Upper lobe of right lung (tissue), 1 donor: ENCODE measurements at places on chromosomes 5 and 9. TPM values are rescaled to one million over a fixed set of nuclear protein-coding genes. Genes with fewer than 3 reads are reported as not detected.
A peak's percentile ranks its signal among the peaks of the same experiment; 100 is the strongest.

DNA sequence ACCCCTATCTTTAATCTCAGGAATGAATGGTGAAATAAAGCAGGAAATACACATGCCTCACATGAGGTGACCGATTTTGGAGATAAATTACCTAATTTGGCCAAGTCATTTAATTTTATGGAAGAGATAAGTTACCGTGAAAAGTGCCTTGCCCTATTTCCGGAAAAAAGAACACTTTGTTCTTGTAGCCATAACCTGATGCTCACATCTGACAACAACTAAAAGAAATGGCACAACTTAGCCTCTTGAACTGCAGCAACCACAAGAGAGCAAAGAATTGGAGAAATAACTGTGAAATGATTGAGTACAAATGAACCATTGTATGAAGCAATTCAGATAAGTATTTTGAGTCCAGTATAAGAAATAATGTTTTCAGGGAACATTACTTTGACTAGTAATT is 628.1 kb upstream of the TYRP1 start:
- no peak for DNase-seq

DNA sequence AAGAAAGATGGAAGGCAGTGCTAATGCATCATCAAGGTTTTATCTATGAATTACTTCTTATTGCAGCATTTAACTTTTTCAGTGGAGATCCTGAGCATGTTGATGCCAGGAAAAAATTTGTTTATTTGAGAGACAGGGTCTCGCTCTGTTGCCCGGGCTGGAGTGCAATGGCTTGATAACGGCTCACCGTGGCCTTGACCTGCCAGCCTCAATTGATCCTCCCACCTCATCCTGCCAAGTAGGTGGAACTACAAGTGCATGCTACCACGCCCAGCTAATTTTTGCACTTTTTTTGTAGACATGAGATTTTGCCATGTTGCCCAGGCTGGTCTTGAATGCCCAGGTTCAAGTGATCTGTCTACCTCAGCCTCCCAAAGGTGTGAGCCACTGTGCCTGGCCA is 47.2 kb downstream of the AOPEP start:
- no peak for DNase-seq

DNA sequence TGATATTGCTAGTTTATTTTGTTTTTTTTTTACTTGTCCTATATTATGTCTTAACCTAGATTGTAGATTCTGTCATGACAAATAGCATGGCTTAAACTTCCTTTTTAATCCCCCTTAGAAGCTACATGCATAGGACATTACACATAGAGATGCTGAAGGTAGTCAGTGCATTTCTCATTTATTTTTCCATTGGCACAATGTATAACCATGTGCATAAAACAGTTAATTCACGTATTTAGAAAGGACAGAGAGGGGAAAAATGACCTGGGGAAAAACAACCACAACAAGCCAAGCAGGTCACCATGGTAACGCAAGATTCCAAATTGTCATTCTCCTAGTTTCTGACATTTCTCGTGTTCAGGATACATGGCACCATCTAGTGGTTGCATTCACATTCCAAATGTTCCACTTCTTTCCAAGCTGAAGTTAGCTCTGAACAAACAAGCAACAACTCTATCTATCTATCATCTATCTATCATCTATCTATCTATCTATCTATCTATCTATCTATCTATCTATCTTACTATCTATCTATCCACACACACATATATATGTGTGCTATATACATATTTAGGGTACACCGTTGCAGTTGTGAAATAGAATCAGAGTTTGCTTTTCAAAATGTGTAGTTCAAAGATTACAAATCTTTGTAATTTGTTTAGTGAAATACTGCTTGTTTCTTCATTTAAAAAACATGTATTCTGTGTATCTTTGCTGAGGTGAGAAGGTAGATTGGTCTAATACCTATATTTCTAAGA is 487.2 kb upstream of the ST8SIA4 start:
- DNase-seq, result no peak

USP20 gene
- total RNA-seq, result 21.4 TPM

- DNase-seq, result no peak
These were observed 1384.5 kb upstream of the NUDT12 start for GRCh38 chr5:104947076-104947475.

DNA sequence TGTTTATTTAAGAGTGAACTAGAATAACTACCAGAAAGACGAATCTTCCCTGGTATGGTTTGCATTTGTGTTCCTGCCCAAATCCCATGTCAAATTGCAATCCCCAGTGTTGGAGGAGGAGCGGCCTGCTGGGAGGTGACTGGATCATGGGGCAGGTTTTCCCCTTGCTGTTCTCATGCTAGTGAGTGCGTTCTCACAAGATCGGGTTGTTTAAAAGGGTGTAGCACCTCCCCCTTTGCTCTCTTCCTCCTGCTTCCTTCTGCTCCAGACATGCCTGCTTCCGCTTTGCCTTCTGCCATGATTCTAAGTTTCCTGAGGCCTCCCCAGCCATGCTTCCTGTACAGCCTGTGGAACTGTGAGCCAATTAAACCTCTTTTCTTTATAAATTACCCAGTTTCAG is 210.3 kb upstream of the TBC1D2 start:
- DNase-seq, result no peak

GRCh38 chr5:77015938-77016569 is 14.2 kb upstream of the AGGF1 start:
- DNase-seq, result no peak

DNA sequence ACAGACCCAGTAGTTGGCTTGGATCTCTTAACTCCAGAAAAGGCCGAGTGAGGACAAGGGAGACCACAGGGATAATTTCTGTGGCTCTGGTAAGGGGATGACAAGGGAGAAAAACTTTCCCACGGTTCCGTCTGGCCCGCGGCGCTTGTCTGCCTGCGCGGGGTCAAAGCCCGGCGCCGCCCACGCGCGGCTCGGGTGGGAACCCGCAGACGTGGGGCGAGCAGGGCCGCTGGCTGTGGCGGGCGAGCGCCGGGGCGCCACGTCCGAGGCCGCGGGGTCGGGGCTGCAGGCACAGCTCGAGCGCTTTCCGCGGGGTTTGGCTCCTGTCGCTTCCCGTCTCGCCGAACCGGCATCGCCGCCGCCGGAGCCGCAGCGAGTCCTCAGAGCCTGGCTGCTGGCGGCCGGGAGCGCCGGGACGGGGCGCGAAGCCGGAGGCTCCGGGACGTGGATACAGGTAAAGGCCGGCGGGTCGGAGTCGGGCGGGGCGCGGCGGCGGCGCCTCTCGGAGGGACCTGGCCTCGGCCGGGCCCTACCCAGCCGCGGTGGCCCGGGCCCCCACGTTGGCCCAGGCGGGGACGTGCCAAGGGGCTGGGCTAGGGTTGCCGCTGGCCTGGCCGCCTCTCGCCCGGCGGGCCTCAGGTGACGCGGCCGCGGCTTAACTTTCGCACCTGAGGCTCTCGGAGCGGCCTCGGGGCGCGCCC is at the start of gene RNF180:
Gene RNF180, plus strand, starts transcription at position 344 of the 701 bp plus-strand sequence. CDS start 34,965 bp downstream, outside the sequence.
- peak; percentile 84 for DNase-seq

GRCh38 chr9:127149010-127149409 is 26.6 kb upstream of the ANGPTL2 start:
- peak; percentile 38 for DNase-seq

DNA sequence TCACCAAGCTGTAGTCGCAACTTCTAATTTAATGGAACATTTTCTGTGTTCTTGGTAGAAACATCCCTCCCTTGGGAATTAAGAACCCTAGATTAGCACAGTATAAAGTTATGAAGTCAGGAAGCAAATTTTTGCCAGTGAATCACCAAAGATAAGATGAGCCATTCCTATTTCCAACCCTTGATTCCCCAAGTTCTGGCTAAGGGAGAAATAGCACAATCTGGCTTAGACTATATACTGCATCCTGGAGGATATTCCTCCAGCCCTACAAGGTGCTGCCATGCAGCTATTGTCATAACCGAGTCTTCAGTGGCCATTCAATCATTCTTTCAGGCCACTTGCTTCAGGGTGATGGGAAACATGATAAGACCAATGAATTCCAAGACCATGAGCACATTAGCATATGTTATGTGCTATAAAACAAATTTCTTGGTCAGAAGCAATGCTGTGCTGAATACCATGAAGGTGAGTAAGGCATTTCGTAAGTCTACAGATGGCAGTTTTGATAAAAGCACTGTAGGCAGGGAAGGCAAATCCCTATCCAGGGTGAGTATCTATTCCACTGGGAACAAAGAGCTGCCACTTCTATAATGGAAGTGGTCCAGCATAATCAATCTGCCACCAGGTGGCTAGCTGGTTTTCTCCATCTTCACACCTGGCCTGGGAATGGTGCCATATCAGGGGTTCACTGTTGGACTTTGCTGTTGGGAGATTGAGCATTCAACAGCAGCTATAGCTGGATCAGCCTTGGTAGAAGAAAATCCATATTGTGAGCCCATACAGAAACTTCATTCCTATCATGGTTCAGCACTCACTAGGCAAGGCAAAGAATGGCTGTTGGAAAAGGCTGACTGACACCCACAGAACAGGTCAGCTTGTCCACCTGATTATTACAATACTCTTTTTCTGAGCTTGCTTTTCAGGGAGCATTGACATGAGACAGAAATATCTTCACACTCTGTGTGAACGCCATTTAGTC is 19.6 kb upstream of the ARL15 start:
- DNase-seq, result no peak

DNA sequence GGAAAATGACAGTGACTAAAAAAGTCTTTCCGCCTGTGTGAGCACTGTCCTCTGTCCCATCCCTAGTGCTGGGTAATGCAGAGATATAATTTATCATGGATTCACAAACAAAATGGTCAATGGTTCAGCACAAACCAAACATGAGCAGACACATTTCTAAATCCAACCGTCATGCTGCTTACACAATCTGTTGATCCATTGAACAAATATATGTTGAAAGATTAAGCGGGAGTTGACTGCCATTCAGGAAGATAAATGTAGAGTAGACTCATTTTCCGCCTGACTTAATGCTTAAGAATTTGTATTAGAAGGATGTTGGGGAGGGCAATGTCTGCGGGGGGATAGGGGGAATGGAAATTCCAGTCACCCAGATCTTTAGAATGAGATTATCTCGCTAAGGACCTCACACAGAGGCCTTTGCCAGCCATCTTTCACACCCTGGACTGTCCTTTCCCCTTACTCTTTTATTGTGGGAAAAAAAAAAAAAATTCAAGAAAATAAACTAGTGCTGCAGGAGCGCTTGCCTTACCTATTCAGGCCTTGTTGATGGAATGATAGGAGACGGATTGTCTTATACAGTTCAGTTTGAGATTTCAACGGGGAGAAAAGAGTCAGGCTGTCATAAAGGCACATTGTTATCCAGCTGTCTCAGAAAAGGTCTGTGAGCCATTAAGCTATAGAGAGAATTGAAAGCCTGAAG is 153.7 kb downstream of the TLE1 start:
- no peak for DNase-seq

GRCh38 chr9:89814340-89815040 is 209.7 kb downstream of the GADD45G start:
- DNase-seq, result peak; percentile 46

INSL6 gene
- not detected for total RNA-seq

DNA sequence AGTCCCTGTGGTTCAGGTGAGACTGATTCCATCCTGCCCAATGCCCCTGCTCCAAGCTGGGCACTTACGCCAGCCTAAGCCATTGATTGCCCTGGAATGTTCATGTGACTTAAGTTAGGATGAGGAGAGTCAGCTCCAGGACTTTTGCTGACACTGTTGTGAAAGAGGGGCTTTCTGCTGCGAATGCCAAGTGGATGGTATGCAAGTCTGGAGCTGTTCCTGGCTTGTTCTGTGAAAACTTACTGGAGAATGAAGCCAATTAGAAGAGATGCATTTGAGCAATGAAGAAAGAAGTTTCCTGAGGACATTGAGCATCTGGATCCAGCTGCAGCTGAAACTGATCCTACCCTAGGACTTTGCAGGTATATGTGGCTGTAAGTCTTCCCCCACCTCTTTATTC is 61.2 kb upstream of the ZFR start:
- DNase-seq, result no peak

DNA sequence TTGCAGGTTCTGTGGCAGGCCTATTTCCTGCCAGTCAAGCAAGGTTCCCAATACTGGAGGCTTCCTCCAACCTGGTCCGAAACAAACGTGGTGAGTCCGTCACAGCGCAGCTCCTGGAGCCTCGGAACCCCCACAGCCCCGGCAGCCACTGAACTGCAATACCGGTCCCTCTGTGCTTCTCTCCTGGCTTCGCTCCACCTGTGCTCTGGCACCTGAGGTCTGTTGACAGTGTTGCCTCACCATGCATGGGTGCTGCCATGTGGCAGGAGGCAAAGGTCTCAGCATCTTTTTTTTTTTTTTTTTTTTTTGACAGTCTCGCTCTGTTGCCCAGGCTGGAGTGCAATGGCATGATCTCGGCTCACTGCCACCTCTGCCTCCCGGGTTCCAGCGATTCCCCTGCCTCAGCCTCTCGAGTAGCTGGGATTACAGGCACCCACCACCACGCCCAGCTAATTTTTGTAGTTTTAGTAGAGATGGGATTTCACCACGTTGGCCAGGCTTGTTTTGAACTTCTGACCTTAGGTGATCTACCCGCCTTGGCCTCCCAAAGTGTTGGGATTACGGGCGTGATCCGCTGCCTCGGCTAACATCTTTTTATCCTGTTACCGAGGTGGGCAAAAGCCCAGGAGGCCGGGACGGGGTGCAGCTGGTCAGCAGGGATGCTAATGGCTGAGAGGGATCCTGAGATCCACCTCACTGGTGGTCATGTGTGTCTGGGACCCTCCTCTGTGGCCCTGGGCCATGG is 57.1 kb upstream of the RNU6ATAC start:
- peak; percentile 51 for DNase-seq

DNA sequence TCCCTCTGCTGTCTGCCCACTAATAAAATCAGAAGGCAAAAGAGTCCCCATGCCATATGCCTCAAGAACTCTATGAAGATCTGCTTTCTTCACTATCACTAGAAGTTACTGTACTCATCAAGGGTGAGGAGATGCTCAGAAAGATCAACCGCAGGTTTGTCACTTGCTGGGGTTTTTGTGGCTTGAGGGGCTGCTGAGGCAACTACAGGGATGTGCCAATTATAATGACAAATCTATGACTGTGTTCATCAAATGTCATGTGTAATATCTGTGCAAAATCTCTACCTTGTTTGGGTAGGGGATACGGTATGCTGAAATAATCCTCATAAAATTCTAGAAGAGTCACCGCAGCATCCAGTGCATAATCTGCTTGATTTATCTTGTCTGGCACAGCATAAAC is 13.0 kb downstream of the ERAP1 start:
- no peak for DNase-seq

DNA sequence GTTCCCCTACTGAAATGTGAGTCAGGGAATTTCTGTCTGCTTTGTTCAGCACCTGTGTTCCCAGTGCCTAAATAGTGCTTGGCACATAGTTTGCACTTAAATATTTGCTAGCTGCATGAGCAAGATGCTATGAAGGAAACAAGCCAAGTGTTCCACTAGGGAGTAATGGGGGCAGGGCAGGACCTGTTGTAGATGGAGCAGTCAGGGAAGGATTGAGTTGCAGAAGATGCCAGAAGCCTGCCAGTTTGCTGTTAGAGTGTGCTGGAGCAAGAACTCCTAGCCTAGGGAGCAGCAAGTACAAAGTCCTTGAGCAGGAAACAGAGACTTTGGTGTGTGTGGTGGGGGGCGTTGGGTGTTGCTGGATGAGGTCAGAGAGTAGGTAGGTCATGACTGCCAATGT is 87.5 kb downstream of the DAB2IP start:
- no peak for DNase-seq
